Pericardium fibroblast (primary cell): ENCODE measurements at places on chromosomes 4 and X. TPM values are rescaled to one million over a fixed set of nuclear protein-coding genes. Genes with fewer than 3 reads are reported as not detected.

The ZDHHC15 gene
- 0.12 TPM in 1 of 2 replicates, not detected in the other for total RNA-seq

The RRH gene
- not detected in 2 replicates for total RNA-seq

The DDIT4L gene
- total RNA-seq = 0.12 and 1.5 TPM in 2 replicates

The TMA16 gene
- 20.4 and 20.5 TPM in 2 replicates for total RNA-seq

The TMEM154 gene
- total RNA-seq = 2.3 and 2.6 TPM in 2 replicates

The FAM241A gene
- 1.6 and 2.0 TPM in 2 replicates for total RNA-seq

The KLF8 gene
- total RNA-seq = 0.09 and 0.12 TPM in 2 replicates

The GPC4 gene
- total RNA-seq = 3.3 and 3.5 TPM in 2 replicates

The P2RY4 gene
- not detected in 2 replicates for total RNA-seq

The NUDT11 gene
- total RNA-seq = 7.4 and 13.5 TPM in 2 replicates
